ENCODE measurements at places on chromosomes 12 and 14.

DNA sequence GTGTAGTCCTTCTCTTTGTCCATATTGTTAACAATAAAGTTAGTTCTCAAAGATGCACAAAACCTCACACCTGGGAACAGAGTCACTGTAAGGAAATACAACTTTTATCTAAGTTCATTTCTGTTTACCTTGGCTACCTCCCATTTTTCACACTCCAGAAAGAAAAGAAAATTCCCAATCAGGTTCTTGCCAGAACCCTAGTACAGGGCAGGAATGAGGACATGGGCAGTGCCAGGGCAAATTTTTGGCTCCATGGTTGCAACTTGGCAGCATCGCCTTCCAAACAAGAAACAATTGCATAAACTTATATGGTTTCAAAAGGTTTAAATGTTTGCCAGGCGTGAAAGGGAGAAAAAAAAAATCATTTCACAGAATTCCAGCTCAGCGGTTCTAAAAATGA is 296.3 kb upstream of the PRKD1 start:
- no peak for DNase-seq

DNA sequence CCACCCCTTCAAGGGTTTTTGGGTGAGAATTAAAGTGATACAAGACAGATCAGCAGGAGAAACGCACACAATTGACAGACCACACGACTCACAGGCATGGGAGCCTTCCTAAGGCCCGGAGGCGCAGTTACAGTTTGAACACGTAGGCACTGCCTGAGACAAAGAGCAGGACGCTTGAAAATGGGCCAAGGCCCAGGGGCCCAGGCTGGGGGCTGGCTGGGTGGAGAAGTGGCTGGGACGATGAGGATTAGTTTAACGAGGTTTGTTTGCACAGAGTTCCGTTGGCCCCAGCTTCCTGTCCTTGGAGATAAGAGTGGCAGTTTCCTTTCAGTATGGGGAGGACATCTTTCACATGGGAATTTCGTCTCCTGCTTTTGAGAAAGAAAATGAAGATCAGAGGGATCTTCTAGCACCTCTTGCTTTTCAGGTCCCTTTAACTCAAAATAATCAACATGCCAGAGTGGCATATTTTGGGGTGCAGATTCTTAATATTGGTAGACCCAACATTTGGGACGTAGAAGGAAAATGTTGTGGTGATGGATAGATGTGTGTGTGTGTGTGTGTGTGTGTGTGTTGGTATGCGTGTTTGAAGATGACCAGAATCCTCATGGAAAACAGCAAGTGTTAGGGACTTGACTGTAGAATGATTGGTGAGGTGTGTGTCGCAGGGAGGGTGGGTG is 44.6 kb downstream of the DLK1 start:
- no peak for DNase-seq

DNA sequence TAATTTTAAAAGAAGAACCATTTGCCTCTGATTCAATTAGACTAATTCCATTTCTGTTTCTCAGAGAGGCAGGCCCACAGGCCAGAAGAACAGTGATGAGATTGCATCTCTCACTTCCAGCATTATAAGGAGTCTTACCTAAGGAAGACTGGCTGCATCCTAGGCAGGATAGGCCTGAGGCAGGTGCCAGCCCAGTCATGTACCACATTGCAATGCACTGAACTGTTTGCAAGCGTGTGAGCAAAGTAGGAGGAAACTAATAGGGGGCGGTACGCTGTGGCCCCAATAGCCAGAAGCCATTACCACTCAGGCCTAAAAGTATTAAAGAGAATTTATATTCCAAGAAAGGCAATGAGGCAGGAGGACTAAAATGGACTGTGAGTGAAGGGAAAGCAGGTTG is 12.1 kb upstream of the CNIH1 start:
- no peak for DNase-seq

GRCh38 chr14:31894351-31894750 is 182.8 kb upstream of the ARHGAP5 start:
- no peak for DNase-seq

DNA sequence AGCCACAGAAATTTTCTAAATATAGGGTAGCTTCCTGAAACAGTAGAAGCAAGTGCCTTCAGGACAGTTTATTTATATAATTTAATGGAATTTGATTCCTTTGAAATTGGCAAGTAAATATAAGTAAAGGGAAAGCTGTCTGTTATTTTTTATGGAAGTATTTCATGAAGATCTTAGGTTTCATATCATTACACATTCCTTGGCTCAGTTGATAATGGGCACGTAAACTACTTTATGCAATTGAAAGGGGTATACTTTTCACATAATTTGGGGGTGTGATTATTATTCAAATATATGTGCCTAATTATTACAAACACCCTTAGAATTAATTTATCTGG is 71.1 kb upstream of the RAP1B start:
- DNase-seq: no peak

DNA sequence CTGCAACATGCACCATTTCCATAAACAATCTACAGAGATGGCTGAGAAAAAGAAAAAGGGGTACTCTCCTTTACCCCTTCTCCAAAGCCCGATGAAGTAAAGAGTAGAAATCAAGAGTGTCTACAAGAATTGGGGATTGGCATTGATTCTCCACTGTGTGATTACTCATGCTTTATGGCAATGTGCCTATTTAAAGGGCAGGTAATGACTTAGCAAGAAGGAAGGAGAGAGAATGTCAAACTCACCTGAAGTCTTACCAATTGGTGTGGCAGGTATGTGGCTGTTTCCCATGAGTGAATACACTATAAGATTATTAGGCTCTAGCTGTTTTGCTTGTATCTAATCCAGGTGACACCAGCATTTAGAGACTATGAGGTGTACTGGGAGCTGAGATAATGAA is 275.3 kb downstream of the CCER1 start:
- no peak for DNase-seq

- DNase-seq: no peak
Observed at GRCh38 chr12:70964867-70965510, 44.5 kb upstream of the PTPRR start.

DNA sequence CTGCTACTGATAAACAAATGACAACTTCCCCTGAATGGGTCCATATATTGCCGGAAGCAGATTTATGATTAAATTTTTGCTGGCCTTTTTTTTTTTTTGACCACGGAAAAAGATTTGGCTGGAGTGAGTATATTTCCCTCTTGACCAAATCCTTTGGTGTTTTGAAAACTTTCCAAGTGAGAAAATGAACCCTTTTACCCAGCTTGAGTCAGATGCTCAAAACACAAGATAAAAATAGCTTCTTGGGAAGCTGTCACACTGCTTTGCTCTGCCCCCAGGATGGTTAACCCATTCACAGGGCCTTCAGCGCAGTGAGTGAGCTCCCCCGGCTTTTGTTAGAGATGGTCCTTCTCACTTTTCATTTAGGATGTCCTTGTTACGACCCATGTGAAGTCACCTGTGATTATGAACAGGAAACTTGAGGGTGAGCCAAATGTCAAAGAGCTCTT is 224.3 kb downstream of the PELI2 start:
- no peak for DNase-seq

DNA sequence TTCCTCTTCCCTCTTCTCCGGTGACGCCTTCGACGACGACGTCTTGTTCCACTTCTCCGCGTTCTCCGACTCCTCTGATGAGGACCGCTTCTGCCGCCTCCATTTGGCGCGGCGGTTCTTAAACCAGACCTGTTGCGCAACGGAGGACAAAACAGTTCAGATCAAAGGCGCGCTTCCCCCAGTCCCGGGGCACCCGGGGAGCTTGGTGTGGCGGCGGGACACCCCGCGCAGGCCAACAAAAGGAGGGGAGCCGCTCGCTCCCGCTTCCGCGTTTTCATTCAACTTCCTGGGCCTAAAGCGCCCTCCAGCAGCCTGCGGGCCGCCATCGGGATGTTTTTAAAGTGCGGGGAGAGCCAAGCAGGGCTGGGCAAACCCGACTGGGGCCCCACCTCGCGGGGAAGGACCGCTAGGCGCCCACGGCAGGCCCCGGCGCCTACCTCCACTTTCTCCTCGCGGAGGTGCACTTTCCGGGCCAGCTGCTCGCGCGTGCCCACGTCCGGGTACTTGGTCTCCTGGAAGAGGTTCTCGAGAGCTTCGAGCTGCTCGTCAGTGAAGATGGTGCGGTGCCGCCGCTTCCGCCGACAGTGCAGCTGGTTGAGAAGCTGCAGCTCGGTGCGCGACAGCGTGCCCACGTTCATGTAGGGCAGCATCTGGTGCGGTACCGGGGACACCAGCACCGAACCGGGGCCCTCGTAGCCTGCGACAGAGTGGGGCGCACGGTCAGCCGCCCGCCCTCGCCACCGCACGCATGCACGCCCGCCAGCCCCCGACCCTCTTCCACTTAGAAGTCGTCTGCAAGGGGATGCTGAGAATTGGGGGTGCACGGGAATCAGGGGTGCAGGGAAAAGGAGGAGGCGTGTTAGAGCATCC is 1.2 kb downstream of the GSC start:
- DNase-seq: no peak

- DNase-seq: no peak
Observed at GRCh38 chr12:25319233-25319984, 68.7 kb upstream of the KRAS start.

- DNase-seq: no peak
Observed at GRCh38 chr14:105305345-105305744, 4.5 kb upstream of the BRF1 start.

GRCh38 chr12:123502163-123502704 is 31.3 kb downstream of the RILPL1 start:
- no peak for DNase-seq

DNA sequence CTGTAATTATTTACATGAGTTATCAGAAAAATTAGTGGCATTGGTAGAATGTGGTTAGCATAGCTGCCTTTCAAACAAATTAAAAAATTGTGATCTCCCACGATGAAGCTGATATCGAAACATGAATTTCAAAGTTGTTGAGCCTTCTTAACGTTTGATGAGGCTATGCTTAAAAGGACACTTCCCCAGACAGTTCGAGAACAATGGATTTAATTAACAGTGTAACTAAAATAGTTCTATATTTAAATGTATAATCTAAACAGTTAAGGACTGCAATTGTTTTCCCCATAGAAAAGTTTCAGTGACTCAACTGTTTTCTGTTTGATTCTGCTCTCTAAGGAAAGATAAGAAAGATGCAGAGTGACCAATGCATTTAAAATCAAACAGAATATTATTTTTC is 1.6 kb downstream of the CLEC2B start:
- DNase-seq: no peak

GRCh38 chr12:117467588-117467987 is 106.2 kb upstream of the NOS1 start:
- no peak for DNase-seq

DNA sequence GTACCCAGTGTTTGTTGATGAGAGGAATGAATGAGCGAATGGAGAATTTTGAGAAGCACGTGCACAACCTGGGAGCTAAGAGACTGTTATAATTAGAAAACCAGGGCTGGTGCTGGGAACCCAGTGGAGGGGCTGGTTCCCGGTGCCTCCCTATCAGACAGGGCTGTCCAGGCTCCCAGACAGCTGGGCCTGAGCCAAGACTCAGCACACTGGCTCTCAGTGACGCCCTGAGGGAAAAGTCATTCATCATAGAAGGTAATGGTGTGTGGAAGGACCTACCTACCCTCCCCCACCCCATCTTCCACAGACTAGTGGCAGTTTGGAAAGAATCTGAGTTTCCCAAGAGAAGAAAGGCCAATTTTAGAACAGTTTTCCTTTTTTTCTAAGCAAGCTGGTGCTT is 34.7 kb downstream of the KCNA5 start:
- DNase-seq: no peak

- no peak for DNase-seq
Observed at GRCh38 chr14:102775855-102776760, 1.1 kb upstream of the TRAF3 start.

- DNase-seq: no peak
Observed at GRCh38 chr14:52936437-52936836, 14.4 kb downstream of the FERMT2 start.

- DNase-seq: no peak
Observed at GRCh38 chr12:87849074-87849473, 180.1 kb downstream of the C12orf50 start.

GRCh38 chr14:41303506-41303905 is 303.2 kb upstream of the LRFN5 start:
- DNase-seq: no peak

GRCh38 chr14:79342942-79343341 is 868.4 kb downstream of the DIO2 start:
- DNase-seq: no peak

GRCh38 chr12:52771088-52771487 is 6.1 kb downstream of the KRT76 start:
- DNase-seq: no peak

DNA sequence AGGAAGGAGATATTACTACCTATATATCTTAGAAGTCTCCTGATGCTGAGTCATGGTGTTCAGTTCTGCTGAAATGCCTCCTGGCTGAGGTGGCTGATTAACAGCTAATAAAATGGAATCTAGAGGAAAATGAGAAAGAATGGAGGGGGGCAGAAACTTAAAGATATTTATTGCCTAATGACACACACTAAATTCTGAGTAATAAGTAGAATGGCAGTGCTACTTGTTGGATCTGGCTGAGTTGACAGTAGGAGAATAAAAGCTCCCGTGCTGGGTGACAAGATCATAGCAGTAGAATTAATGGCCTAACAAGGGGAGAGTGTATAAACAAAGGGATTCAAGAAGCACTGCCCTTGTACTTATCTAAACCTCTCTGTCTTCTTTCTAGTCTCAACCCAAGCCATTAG is 137.5 kb downstream of the CNTN1 start:
- no peak for DNase-seq

DNA sequence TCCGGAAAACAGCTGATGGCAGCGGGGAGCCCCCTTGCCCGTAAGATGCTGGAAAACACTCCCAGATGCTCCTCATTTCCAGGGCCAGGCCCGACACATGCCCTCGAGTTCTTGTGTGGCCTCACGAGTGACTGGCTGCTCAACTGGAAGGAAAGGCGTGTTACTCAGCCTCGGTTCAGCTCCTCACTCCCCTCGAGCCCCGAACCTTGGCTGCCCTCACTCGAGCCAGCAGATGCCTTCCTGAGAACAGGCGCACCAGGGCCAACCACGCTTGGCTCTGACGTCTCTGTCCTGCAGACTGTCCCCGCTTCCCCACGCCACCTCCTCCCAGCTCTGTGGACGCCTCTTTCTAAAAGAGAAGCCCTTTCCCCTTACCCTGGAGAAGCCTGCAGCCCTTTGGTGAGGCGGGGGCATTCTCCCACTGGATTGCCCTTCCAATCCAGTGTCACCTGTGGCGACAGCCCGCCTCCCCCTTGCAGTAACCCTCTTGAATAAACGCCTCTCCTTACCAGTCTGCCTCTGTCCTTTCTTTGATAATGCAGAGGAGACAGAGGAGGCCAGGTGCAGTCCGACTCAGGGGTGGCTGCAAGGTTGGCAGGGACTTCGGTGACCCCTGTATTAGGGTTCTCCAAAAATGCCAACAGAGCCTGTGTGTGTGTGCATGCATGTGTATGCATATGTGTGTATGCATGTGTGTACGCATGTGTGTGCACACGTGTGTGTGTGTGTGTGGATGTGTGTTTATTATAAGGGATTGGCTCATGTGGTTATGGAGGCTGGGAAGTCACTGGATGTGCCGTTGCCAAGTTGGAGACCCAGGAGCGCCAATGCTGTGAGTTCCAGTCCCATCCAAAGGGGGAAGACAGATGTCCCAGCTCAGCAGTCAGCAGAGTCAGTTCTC is 166.3 kb downstream of the KIF26A start:
- DNase-seq: no peak

GRCh38 chr14:59055006-59055405 is 133.5 kb upstream of the DAAM1 start:
- DNase-seq: no peak

GRCh38 chr12:93427779-93428564 is 13.8 kb downstream of the UBE2N start:
- no peak for DNase-seq
